Stimulated activated CD8-positive, alpha-beta memory T cell treated with anti-CD3 and anti-CD28 coated beads, Interleukin-2, amount 100 ng/mL, for 48 hours (primary cell): ENCODE measurements at places on chromosomes 6 and 20.

GRCh38 chr20:38325905-38326304 lies 20.4 kb upstream of the LBP start:
- DNase-seq = no peak

- DNase-seq = no peak
Observed at GRCh38 chr6:152386131-152386530, 251.0 kb downstream of the SYNE1 start.

DNA sequence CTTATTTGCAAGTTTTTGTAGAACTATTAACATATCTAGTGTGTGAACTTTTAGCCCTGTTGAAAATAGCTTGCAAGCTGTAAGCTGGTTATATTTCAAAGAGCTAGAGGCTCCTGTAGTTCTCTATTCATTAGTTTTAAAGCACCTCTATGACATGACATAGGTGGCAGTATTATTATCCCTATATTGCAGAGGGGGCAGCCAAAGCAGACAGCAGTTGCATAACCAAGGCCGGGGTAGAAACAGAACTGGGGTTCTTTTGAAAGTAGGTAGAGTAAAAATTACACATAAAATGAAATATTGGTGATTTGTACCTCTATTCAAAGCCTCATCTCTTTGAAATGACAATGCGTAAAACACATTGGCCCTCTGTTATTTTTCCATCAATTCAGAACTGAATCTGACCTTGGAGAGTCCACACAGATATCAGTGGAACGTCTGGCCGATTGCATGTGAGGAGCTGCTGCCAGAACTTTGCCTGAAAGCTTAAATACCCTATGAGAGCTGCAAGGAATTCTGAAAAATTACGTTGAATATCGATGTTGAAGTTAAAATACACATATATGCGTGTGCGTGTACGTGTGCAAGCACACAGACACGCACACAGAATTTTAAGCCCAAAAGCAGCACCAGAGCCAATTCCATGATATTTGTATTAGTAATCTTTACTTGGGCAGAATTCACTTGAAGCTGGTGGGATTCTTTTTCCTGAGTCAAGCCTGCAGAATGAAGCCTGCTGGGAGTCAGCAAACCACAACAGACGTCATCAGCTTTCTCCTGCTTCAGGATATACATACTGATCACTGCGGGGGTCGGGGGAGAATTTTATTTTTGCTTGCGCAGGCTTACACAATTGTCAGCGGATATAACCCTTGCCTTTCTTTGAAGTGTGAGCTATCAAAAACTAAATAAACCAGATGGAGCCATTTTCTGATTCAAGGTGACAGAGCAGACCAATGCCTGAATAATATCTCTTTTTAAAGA lies 163.2 kb downstream of the PDE7B start:
- no peak for DNase-seq

DNA sequence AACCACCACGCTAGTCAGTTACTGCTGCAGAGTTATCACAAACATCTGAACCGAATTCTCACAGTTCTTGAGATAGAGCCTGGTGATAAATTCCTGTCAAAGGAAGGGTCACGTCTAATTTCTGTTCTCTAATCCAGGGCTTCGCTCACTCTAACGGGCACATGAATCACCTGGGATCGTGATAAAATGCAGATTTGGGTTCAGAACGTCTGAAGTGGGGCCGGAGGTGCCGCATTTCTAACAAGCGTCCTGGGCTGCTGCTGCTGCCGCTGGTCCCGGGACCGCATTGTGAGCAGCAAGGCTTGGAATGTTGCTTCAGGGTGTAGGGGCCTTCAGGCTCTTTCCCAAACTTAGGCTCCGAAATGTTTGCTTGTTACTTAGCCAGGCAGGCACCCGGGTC lies 264.1 kb downstream of the CDC5L start:
- DNase-seq = no peak

GRCh38 chr20:11159728-11160127 lies 485.9 kb upstream of the JAG1 start:
- no peak for DNase-seq

DNA sequence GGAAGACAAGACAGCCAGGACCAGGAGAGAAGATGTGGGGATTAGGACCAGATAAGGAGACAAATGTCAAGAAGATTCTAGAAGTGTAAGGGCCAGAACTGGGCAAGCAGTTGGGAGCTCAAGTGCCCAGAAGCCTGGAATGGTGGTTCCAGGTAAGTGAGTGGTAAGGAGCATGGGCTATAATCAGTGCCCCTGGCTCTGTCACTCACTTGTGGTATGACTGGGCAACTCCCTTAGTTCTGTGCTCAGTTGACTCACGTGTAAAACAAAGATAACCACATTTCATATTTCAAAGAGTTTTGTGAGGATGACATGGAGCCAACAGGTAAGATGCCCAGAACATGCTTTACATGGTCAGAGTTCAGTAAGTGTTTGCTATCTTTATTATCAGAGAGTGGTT lies 11.2 kb downstream of the CCDC167 start:
- DNase-seq = no peak
